ENCODE measurements at places on chromosomes 1 and 21.
A peak's percentile ranks its signal among the peaks of the same experiment; 100 is the strongest.

- no peak for DNase-seq
Observed at GRCh38 chr1:44720281-44720680, 10.7 kb downstream of the RNU5D-1 start.

GRCh38 chr1:208499026-208499425, 254.8 kb upstream of the PLXNA2 start:
- no peak for DNase-seq

- DNase-seq: peak; percentile 23
Observed at GRCh38 chr1:47262787-47263413, 30.9 kb upstream of the TAL1 start.

DNA sequence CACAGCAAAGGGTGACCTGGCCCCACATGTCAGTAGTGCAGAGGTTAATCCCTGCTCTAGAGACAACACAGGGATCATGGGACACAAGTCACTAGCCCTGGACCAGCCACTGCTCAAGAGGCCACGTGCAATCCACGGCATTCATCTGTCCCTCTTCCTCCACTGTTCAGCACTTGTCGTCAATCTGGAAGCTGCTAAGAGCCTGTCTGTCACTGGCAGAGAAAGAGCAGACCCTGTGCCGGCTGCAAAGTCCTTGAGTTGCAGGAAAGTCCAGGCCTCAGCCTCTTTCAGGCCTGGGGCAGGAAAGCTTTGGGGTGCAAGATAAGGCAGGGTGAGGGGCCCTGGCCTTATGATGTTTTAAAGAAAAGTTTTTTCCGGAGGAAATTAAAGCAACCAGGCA, 16.7 kb downstream of the CELA2B start:
- no peak for DNase-seq

DNA sequence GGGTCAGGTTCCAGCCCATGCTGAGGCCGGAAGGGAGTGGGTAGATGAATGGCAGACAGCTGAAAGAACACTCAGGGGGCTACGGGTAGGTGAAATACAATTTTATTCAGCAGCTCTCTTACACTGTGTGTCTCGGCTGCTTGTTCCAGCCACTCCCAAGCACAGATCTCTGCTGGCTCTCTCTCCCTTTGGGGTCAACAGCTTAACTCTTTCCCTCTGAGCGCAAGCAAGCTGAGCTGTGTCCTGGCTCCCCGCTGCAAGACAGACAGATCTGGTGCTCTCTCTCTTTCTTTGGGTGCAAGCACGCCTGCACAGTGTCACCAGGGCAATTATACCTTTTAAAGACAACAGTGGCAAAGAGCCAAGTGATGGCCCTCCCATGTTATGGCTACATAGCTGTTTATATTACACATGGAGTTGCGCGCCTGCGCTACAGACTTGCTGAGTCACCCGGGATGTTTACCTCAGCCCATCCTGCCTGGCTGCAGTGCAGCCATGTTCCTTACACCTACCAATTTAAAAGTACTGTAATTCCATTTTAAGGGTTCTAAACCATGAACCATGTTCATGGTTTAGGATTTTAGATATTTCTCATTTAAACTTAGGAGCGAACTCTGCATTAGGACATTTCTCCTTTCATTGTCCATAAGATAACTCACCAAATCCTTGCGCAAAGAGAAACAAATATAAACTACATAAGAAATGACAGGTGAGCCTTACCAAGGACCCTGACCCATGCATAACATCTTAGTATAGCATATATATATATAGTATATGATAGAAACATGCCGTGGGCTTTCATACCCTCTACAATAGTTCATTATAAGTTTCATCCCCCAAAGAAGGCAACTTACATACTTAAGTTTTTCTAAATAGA, 396.5 kb downstream of the SMYD3 start:
- no peak for DNase-seq

GRCh38 chr1:65020774-65021173, 54.4 kb upstream of the JAK1 start:
- no peak for DNase-seq

DNA sequence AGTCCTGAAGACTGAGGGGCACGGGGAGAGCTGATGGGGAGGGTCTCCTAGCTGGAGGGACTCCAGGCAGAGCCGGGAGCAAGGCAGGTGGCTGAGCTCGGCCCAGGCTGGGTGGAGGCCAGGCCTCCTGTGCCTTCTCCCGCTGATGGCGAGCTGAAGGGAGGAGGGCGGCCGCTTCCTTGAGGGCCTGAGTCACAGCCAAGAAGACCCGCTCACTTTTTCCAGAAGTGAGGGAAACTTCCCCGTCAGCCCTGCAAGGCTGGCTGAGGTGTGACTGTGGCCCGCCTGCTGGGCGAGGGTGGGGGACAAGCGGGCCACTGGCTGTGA, 1.7 kb upstream of the VWA1 start:
- DNase-seq: no peak

- peak; percentile 98 for DNase-seq
Observed at GRCh38 chr1:155859881-155860871, 809 bp downstream of the SYT11 start.

GRCh38 chr1:94025383-94026340, 95.3 kb downstream of the ABCA4 start:
- peak; percentile 84 for DNase-seq

DNA sequence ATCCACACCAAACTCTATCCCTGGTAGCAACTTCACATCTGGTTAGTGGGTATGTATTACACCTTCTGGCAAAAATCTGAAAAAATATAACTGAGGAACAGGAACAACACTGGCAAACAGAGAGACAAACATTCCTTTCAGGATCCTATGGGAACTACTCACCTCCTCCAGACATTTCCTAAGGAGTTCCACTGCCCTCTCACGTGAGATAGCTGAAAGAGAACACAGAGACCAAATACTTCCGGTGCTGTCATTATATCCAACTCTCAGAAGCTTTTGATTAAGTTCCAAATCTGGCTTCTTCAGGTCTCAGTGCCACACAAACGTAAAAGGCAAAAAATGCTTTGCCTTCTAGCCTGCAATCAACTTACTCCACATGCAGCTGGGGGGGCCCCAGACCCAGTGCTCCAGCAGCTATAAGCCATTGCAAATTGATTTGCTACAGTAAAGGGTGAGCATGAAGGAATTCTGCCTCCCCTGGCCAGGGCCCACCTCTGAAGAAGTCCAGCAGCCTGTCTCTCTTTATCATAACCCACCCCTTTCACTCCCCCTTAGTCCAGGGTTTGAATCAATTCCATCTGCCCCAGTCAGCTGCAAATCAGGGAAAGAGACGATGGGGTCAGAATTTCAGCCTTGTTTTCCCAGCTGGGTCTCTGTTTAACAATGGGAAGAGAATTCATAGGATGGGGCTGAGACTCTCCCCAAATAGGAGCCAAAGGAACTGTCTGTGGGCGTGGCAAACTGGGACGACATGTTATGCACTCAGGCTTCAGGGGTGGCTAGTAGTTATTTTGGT, 32.2 kb downstream of the TFAP2E start:
- no peak for DNase-seq

DNA sequence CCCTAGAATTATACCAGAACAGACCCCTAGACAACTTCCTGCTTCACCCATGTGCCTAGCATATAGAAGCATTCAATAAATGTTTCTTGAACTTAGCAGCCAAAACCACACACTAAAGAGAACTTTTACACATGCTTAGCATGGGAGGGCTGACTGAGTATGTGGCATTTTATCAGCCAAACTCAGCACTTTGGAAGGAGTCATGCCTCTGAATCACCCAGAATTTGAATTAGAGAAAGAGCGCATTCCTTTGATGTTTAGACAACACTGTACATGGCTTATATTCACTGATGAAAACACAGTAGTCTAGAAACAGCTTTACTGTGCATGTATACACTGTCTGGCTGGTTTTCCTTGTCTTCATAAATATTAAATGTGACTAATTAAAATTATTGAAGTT, 26.1 kb downstream of the SPAG17 start:
- no peak for DNase-seq

- DNase-seq: no peak
Observed at GRCh38 chr1:222784371-222784770, 30.5 kb upstream of the DISP1 start.

DNA sequence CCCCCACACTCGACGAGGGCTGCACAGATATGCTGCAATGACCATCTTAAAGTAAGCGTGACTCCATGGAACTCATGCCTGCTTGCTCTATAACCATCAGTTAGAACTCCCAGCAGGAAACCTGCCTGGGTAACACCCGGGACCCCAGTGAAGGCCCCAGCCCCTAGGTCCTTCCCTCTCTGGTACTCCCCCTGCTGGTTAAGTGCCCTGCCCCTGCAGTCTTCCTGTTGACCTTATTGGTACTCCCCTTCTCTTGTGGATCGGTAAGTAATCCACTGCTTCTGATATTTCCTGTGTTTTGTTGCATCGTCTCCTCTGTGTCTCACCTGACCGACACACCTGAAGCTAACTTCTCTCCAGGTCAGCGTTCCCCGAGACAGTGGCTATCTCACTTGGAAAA, 104.8 kb upstream of the COG2 start:
- DNase-seq: peak; percentile 46

DNA sequence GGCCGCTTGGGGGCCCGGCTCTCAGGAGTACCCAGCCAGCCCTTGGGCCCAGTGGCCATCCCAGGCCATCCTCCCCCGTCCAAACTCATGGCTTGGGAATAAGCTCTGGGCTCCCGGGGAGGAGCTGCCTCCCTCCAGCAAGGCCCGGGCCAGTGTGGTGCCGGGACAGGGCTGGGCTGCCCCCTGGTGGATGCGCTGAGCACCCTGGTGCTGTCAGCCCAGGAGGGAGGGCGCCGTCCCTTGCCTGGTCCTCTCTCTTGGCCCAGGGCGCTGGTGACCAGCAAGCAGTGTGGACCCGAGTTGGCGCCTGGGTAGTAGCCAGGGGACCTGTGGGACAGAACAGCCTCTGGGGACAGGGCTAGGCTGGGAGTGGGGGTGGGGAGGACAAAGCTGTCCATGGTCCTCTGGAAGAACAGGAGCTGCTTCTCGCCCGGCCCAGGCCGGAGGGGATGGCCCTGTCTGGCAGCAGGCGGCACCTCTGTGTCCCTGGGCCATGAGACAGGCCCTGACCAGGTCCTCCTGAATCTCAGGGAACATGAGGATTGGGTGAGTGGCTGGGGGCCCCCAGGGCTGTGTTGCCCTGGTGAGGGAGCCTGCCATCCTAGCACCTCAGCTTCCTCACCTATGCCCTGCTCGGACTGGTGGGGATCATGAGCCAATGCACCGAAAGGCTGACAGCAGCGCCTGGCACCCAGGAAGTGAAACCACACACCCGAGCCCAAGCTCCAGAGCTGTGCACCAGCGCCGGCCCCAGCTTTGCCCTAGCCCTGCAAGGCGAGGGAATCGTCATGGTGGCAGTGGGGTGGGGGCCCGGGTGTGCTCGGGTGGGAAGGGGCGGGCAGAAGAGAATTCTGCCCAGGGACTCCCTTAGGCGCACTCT, 9.4 kb downstream of the MORN1 start:
- DNase-seq: no peak

GRCh38 chr1:9784508-9785133, 39.1 kb downstream of the CLSTN1 start:
- peak; percentile 34 for DNase-seq

DNA sequence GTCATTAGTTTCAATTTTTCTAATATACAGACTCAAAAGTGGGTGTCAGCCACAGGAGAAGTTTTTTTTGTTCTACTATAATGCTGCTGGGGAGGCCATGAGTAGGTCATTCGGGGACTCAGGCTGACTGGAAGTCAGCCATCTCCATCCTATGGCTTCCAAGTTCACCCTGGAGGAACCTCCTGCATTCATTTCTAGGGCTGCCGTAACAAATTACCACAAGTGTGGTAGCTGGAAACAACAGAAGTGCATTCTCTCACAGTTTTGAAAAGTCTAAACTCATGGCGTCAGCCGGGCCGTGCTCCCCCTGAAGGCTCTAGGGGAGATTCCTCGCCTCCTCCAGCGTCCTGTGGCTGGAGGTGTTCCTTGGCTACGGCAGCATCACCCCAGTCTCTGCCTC, 17.7 kb downstream of the AGT start:
- no peak for DNase-seq

DNA sequence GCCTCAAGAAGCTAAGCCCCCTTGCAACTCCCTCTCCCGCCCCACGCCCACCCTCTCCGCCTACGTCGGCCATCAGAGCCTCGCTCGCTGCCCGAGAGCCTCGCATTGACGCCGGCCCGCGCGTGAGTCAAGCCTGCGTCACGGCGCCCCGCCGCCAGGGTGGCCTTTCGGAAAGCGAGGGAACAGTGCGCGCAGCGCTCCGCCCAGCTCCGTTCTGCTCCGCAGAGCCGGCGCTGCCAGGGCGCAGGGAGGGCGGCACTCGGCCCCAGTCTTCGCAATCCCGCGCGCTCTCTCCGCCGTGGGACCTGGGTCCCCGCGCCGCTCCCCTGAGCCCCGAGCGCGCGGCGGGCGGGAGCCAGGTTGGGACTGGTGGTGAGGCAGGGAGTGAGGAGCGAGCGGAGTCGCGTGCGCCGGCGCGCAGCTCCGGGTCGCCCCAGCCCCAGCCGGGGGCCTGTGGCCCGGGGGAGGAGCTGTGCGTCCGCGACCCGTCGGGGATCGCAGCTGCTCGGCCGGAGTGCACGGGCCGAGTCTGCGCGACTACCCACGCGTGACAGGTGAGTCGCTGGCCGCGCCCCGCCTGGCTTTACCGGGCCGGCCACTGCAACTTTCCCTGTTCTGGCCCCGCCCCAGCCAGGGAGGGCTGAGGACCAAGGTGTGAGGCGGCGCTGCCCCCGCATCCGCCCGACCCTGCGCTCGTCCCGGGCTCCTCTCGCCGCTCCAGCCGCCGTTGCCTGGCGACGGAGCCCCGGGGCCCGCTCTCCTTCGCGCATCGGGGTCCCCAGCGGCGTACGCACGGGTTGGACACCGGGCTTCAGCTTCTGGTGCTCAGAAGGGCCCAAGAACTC, at the start of gene SLC6A17:
Gene SLC6A17 (plus strand): TSS at position 165 of the 845 bp plus-strand sequence. CDS start 16,436 bp downstream, outside the sequence.
- peak; percentile 23 for DNase-seq

DNA sequence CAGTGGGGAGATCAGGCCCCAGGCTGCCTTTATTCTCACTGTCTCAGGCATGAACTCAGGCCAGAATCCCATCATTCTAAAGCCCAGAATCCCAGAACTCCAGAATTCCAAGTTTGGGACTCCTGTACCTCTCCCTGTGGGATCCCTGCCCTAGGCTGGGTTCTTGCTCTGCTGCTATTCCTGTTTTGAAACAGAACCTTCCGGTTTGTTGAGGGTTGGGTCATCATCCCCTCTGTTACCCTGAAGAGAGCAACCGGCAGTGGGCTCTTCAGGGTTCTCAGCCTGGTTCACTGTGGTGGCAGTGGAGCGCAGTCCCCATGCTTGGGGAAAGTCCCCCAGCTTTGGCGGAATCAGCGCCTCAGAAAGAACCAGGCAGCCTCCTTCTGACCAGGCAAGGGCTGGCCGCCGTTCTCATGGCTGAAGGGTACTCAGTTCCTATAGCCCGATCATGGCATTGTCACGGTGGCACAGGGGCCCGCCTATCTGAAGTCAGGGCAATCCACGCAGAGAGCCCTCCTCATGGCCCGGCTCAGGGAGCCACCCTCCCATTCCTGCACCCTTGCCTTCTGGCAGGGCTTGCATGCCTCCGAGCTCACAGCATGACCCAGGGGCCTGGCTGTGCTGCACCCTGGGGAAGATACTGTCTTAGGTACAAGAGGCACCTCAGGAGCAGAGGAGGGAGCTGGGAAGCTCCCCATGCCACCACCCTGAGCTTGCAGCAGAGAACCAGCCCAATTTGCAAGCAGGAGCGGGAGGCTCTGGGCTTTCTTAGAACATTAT, 335.6 kb upstream of the VAMP3 start:
- no peak for DNase-seq

GRCh38 chr1:38005195-38006007, at the start of gene FHL3:
FHL3 (minus strand) TSS chr1:38005514; CDS start chr1:37999412, 6,102 bp downstream.
- DNase-seq: no peak

GRCh38 chr1:218510153-218510772, 165.1 kb downstream of the TGFB2 start:
- DNase-seq: no peak

GRCh38 chr1:88801575-88802208, 89.7 kb downstream of the GTF2B start:
- DNase-seq: no peak

- DNase-seq: no peak
Observed at GRCh38 chr21:42122808-42123207, 51.7 kb downstream of the UMODL1 start.
